ENCODE measurements at places on chromosomes 12 and 14.

DNA sequence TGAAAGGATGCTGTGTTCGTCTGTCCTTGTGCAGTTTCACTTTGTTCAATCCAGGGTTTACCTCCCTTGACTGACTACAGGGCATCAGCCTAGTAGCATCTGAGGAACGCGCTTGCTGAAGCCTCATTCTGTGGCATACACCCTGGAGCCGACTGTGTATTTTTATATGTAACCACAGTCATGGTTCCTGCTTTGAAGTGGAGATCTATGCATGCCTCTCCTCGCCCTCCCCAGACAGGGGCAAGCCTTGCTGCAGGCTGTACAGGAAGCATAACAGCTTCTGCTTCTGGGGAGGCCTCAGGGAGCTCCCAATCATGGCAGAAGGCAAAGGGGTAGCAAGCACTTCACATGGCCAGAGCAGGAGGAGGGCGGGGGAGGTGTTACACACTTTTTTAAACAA is 262.1 kb downstream of the BCL11B start:
- DNase-seq = no peak

DNA sequence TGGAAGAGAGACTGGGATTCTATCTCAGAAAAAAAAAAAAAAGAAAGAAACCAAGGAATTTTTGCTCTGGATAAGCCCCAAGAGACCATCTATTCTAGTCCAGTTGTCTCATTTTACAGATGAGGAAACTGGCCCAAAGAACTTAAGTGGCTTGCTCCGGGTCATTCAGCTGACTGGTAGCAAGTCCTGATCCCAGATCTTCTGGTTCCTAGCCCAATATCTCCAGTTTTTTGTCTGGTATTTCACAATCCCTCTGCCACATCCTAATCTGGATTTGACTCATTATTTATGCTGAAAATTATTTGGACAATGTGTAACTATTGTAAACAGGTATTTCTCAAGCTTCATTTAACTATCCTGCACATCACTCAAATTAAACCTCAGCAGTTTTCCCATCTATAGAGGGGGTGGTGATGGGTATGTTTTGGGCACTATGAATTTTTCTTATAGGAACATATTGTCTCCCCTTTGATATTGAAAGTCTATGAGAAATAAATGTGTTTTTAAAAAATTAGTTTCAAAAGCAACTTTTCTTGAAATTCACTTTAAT is 43.4 kb downstream of the PPP2R5E start:
- DNase-seq = no peak

DNA sequence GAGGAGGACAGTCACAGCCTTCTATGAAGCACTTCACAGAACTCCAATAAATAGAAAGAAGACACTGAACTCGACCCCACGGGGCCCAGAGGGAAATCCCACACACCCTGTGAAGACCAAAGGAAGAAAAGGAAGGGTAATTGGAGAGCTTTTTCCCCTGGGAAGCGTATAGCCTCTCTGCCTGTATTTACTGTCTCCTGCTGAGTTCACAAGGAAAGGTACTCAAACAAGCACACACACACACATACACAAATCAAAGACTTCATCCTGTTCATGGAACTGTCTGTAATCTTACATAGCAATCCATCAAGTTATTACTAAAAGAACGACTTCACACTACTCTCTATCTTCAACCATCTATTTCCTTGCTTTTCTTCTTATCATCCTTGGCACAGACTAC is 15.3 kb downstream of the FOXN3 start:
- no peak for DNase-seq

DNA sequence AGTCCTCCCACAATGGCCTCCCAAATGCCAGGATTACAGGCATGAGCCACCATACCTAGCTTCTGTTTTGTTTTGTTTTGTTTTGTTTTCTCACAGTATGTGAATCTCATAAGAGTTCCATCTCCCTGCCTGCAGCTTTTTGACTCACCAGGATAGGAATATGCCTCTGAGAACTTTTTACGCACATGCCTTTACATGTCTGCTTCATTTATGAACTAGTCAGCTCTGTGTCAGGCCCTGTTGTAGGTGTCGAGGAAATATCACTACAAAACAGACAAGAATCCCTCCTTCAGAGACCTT is 89.0 kb downstream of the BORCS5 start:
- DNase-seq = no peak

DNA sequence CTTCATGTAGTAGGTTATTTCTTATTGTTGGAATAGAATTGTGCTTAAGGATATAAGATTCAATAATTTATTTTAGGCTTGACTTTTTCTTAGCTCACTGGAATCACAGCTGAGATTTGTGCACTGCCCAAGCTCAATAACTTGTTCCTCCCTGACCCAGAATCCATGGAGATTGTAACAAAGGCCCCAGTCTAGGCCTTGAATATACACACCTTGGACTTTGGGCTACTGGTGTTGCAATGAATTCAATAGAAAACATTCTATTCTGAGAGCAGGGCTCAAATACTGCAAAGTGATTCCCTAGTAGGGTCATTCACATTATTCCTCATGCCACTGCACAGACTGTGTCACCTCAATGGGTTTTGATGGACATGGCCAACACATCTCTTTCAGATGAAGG is 352.4 kb downstream of the GALC start:
- no peak for DNase-seq

DNA sequence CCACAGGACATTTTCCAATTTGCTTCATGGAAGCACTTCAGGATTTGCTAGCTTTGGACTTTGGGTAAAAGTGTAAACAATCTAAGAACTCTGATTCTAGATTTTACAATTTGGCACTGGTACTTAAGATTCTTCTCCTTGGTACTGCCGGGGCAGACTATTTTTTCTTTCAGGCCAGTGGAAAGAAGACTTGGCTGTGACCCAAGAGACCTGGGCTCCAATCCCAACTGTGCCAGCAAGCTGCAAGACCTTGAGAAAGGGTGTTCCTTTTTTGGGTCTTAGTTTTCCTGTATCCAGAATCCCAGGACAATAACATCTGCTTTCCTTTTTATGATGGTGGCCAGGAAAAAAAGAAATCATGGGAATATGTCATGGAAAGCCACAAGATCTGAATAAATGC is 148.1 kb upstream of the CRY1 start:
- no peak for DNase-seq

DNA sequence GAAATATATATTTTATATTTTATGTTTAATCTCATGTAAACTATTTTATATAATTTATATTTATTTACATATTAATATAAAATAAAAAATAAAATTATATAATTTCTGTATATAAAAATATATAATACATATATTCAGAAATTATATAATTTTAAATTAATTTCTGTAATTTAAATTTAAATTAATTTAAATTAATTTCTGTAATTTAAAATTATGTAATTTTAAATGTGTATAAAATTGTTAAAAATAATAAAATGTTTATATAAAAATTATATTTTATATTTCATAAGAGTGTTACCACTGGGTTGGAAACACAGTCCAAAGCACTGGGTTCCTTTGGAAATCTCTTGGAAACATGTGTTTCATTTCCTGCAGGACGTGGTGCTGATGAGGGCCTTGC is 94.6 kb downstream of the DNAH10 start:
- DNase-seq = no peak

GRCh38 chr14:64762044-64763034 is 58.1 kb downstream of the PLEKHG3 start:
- no peak for DNase-seq

DNA sequence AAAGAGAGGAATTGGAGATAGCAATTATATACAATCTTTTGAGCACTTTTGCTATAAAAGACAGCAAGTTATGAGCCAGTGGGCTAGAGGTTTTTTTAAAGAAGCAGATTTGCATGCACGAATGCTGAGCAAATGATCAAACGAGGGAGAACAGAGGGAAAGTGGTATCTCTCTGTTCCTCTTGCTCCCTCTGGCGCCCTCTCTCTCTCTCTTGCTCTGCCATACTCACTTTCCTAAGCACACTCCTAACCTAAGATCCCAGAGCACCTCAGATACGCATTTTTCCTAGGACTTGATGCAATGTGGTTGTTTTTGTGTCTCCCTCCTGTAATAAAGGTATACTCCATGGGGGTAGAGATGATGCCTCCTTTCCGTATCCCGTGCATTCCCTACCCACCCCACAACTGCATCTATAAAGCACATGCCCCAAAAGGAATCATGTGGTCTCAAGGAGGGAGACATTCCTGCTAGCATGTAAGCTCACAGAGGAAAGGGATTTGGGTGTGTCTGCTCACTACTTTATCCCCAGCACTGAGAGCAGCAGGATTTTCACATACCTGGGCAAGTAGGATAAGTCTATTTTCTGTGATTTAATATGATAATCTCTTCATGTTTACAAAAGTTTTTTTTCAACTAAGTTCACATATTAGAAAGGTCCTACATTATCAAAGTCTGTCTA is 270.2 kb downstream of the SSPN start:
- no peak for DNase-seq

- DNase-seq = peak; percentile 98
Observed at GRCh38 chr14:105490572-105491365, at the start of gene TEDC1. TSS of gene TEDC1 (plus strand) at chr14:105491246. CDS start at chr14:105491376, 130 bp downstream.

- no peak for DNase-seq
Observed at GRCh38 chr12:109716092-109716479, 2.5 kb downstream of the FAM222A start.

DNA sequence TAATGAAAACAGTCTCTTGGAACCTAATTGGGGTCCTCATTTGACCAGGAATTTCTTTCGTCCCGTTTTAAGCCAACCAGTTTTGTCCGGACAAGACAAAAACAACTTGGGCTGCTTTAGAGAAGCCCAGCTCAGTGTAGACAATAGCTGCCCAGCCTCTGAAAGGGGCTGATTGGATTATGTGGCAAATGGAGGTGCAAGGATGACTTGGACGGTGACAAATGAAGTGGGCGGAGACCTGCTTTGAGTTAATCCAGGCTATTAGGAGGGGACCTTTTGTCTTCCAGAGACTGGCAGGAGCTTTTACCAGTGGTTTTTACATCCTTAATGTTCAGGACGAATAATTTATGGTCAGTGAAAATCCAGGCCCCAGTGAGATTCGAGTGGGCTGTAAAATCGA is 4.8 kb downstream of the MEG3 start:
- no peak for DNase-seq

DNA sequence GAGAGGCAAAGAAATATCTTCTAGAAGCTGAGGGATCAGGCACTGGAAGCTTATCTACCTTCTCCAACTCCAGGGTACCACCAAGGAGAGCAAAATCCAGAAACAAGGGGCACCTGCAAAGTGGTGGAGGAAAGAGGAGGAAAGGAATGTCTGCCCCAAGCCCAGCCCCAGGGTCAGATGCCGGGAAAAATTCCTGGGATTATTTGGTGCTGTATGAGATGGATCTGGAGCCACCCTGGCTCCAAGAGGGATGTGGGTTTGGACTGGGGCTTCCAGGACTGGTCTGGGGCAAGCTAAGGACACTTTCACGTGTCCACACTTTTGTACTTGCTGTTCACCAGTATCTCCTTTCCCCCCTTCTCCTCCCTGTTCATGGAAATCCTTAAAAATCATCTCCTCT is 69.8 kb downstream of the DPF3 start:
- no peak for DNase-seq

All from NCI-H1048 (cell line).